Fibroblast of upper back skin (primary cell): ENCODE measurements at places on chromosomes 2 and 18.

GRCh38 chr2:54945391-54946219 lies 104.6 kb downstream of the RTN4 start:
- DNase-seq = peak; percentile 40

- no peak for DNase-seq
Measured at GRCh38 chr18:77023102-77023782, 109.3 kb downstream of the MBP start.

GRCh38 chr2:188364033-188364630 lies 72.5 kb downstream of the GULP1 start:
- DNase-seq = no peak

DNA sequence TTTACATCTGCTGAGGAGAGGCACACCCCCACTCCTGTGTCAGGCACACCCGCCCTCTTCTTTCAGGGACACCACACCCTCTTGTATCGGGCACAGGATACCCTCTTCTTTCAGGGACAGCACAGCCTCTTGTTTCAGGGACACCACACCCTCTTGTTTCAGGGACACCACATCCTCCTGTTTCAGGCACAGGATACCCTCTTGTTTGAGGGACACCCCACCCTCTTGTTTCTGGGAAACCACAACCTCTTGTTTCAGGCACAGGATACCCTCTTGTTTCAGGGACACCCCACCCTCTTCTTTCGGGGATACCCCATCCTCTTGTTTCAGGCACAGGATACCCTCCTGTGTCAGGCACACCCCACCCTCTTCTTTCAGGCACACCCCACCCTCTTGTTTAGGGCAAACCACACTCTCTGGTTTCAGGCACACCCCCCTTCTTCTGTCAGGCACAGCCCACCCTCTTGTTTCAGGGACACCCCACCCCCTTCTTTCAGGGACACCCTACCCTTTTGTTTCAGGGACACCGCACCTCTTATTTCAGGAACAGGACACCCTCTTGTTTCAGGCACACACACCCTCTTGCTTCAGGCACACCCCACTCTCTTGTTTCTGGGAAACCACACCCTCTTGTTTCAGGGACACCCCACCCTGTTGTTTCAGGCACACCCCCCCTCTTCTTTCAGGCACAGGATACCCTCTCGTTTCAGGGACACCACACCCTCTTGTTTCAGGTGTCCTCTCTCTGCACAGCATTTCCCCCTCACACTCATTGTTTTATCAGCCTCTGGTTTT lies 96.2 kb downstream of the TPO start:
- DNase-seq = no peak

DNA sequence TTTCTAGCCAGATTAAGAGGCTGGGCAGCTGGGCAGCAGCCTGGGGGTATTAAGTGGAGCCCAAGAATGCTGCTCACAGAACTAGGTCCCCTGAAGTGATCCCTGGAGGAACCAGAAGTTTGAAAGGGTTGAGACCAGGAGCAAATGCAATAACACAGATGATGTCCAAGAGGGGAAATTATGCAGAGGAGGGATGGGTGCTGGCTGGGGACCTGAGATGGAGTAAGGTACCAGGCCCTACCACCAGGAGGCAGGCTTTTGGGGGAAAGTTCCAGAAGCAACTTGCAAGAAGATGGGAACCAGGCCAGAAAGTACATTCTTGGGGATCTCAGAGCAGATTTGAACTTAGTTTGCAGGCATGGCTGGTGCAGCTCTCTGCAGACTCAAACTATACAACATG lies 175.1 kb downstream of the NCK2 start:
- peak; percentile 22 for DNase-seq

- DNase-seq = no peak
Measured at GRCh38 chr2:233280114-233280693, 27.4 kb upstream of the SAG start.

DNA sequence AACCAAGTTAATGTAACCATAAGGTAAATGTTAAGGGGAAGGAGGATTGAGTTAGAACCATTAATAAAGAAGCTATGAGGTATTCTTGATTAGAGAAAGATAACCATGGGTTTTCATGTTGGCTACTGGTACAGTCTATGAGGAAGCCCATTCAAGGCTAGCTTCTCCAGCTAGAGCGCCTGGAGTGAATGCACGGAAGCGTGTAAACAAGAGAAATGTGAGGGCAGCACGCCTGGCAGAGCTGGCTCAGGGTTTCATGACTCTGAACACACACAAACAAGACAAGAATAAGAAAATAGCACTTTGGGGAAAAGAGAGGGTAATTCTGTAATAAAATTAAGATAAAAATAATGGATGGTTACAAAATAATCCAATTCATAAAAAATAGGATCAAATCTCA lies 255.3 kb downstream of the PDE11A start:
- no peak for DNase-seq
